ENCODE measurements at places on chromosomes 1 and 21.

DNA sequence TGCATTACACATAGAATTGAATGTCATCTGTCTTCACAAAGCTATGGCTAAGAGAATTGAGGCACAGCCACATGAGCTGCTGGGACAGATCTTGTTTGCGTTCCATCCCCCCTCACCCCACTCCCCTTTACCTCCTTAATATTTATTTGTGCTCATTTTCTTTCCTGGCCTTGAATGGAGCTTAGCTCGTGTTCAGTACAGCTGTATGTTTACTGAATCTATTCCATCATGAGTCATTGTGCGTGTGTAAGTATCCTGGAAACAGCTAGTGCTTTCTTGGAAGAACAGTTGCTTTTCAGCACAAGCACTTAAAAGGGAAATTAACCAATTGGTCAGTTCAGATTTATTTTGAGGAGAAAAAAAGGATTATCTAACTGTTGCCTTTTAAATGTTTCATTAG, 14.7 kb downstream of the PROX1 start:
- no peak for DNase-seq

DNA sequence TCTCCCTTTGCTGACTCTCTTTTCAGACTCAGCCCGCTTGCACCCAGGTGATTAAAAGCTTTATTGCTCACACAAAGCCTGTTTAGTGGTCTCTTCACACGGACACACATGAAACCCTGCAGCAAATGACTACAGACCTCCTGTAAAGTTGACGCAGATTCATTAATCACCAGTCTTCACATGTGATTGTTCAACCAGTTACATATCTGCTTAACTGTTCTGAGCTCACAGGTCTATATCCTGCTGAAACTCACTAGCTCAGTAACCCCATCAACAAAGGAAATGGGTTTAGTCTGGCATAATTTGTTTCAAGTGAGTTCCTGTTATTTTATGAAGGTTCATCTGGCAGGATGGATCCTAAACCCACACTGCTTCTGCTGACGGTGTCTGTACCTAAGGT, 68.4 kb upstream of the GJA8 start:
- no peak for DNase-seq

- no peak for DNase-seq
These were observed 531 bp downstream of the TSPEAR start for GRCh38 chr21:44710756-44711326.

DNA sequence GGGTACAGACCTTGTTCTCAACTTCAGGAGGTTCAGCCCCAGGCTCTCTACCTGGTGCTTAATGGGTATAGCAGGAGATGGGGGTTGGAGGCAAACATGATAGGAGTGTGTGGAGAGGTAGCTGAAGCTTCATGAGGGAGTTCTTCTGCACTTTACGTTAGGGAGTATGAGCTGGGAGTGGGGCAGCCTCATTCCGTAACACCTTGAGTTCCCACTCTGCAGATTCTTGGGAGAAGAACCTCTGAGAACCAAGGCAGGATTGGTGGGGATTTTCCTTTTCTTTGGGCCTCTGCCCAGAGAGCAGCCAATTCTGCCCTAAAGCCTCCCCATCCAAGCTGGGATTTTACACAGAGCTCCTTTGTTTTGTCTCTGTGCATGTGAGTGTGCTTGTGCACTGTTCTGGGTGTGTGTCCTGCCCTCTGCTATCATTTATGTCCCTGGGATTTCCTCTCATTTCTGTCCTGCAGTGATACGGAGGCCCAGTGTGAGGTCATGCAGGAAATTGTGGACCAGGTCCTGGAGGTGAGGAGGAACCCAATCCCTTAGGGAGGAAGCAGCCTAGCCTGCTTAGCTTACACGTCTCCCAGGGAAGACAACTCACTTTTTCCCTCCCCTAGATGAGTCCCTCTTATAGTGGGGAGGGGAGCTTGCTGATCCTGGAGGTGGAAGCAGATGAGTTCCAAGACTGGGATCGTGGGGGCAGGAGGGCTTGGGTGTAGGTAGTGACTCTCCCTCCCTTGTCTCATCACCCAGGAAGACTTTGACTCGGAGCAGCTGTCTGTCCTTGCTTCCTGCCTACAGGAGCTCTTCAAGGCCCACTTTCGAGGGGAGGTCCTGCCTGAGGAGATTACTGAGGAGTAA, 11.6 kb upstream of the SLC27A3 start:
- DNase-seq = no peak

DNA sequence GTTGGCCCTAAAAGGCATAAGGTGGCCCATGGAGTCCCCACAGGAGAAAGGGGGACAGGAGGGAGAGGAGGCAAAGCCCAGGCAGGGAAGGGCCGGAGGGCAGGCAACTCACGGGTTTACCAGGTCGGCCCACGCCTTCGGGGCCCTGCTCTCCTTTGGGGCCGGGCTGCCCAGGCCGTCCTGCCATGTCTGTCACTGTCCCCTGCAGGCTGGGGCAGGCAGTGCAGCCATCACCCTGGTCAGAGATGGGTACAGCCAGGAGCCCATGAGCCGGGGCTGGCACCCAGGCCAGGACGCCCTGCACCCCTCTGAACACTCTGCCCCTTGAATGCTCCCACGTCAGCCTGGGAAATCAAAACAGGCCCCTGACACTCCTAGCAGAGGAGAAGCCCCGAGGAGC, 19.8 kb downstream of the COL16A1 start:
- no peak for DNase-seq

- no peak for DNase-seq
These were observed 378.4 kb downstream of the SETD4 start for GRCh38 chr21:35681946-35682345.

Measured in stimulated activated CD8-positive, alpha-beta memory T cell treated with anti-CD3 and anti-CD28 coated beads, Interleukin-4, amount 100 ng/mL, for 4 hours (primary cell).